CD4-positive, alpha-beta T cell treated with Interleukin-10 for 1 hour (primary cell): ENCODE measurements at places on chromosomes 6 and 20.
A peak's percentile ranks its signal among the peaks of the same experiment; 100 is the strongest.

DNA sequence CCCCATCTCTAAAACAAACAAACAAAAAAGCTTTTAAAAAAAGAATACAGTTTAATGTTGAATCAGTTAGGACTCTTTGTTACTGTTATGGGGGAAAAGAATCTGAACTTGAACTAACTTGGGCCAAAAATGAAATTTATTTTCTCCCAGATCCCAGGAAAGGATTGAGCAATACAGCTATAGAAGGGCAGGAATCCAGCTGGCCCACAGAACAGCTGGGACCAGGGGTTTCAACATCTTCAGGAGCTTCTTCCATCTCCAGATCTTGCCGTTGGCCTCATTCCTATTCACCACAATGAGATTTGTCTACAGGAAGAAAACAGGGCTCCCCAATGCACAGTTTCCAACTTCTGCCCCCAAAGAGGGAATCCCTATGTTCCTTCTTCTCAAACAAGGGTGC is 43.2 kb upstream of the AKAP12 start:
- DNase-seq = no peak

DNA sequence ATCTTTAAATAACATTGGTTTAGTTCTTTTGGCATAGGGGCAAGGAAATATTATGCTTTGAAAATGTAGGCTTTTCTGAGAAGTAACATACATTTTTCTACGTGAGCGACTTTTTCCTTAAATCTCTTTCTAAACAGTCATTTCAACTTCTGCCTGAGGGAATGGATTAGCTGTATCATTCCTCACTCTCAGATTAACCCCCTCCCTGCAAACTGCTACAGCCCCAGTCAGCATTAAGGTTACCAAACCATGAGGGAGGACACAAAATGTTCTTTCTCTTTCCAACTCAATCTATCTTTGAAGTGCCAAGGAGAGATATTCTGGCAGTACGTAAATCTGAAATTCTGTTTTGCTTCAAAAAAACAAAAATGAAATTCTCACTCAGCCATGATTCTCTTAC is 231.3 kb upstream of the FLRT3 start:
- no peak for DNase-seq

DNA sequence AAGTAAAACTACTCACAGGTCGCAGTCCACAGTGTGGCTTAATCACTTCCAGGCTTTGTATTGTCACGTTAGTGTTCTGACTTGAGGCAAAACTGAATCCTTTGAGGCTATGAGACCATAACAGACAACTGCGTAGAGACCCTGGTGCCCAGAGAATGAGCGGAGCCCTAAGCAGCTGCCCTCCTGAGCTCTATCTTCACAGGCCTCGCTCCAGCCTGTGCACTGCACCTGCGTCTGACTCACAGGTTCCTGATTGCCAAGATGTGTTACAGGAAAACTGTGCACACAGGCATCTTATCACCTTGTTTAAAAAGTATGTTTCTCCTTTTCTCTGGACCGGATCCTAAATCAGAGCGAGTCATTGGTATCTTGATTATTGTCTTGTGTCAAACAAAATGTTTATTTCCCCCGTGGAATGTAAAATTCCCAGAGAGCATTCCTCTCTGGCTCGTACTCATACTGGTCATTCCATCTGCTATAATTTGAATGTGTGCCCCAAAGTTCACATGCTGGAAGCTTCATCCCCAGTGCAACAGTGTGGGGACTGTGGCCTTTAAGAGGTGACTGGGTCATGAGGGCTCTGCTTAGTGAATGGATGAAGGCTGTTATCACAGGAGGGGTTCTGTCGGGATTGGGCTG is 25.7 kb downstream of the PRR18 start:
- no peak for DNase-seq

- no peak for DNase-seq
Observed at GRCh38 chr6:36329798-36330291, 6.8 kb downstream of the BNIP5 start.

GRCh38 chr20:32538526-32538939 is 46.6 kb downstream of the NOL4L start:
- DNase-seq = no peak

GRCh38 chr6:137846772-137847313 is 20.2 kb upstream of the TNFAIP3 start:
- DNase-seq = peak; percentile 35

DNA sequence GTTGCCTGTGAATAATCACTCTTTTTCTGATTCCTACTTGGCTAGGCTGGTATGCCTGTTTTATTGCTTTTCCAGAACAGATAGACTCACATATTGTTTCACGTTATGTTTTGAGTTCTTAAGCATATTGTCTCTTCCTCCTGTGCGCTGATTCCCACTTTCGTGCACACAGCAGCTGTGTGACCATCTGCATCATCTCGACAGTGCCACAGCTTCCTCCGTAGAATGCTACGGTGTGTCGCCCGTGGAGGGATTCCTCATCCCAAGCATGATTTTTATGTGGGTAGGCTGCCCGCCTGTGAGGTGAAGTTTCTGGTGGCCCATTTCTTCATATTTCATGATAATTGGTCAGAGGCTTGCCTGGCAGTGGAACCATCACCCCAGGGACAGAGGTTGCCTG is 31.8 kb downstream of the PLCB4 start:
- DNase-seq = no peak

GRCh38 chr6:170111141-170111664 is 179.7 kb downstream of the DLL1 start:
- no peak for DNase-seq

- no peak for DNase-seq
Observed at GRCh38 chr6:161598896-161599295, 325.0 kb upstream of the AGPAT4 start.
